Stimulated activated CD8-positive, alpha-beta memory T cell treated with anti-CD3 and anti-CD28 coated beads, Interleukin-4, amount 100 ng/mL, for 4 hours (primary cell): ENCODE measurements at places on chromosomes 5 and 9.

DNA sequence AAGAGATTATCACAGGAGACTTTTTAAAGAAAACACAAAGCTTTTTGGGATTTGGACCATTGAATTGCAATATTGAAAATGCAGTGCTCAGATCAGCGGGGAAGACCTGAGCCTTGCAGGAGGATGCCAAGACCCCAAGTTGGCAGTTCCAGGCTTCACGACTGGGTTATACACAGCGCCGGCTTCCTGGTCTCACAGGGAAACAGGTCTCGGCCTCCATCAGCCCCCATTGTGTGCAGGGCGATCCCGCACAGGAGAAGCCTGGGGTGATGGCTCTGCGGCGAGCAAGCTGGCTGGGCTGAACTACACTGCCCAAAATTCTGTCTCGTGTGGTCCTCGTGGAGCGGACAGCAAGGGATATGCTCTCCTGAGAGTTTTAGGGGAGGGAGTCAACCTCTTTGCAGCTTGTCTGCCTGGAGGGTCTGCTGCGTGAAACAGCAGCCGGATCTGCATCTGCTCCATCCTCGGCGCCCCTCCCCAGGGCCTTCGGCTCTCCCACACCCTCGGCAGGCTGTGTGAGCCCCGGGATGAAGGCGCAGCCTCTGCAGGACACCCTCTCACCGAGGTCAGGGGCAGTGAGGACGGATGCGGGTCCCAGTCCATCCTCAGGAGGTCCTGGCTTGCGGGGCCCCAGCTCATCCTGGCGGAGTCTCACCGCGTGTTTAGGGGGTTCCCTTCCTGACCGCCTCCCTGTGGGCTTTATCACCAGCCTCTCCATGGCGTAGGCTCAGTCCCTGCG is 60.6 kb downstream of the NSUN2 start:
- no peak for DNase-seq

GRCh38 chr9:115514454-115514853 is 396.5 kb upstream of the TNC start:
- DNase-seq: no peak

DNA sequence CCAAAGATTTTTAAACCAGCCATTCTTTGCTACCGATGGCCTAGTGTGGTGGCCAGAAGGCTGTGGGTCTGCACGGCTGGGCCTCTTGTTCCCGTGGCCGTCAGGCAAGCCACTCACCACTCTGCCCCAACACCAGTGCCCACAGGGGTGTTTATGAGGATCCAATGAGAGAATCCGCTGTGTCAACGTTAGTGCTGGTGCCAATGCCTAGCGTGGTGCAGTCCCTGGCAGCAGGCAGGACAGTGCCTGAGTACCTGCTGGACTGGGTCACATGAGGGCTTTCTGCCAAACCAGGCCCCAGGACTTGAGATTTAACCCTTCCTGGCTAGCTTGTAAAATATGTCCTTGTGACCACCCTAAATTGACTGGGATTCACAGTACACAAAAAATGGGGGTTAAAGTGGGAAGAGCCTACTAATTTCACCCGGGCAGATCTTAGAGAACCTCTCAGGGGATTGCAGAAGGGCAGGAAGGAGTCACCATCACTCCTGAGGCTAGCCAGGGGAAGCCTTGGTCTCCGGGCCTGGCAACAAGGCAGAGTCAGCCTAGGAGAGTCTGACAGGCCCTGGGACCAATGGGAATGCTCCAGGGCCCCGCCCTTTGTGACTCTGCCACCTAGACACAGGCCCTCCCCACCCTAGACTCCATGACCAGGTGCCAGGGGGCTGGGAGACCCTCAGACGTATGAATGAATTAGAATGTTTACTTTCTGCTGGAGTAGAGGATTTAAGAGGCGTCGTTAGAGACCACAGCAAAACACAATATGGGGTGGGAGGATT is 63.2 kb upstream of the FSTL4 start:
- no peak for DNase-seq

- DNase-seq: no peak
These were observed 872 bp upstream of the SMIM3 start for GRCh38 chr5:150777685-150778084.

DNA sequence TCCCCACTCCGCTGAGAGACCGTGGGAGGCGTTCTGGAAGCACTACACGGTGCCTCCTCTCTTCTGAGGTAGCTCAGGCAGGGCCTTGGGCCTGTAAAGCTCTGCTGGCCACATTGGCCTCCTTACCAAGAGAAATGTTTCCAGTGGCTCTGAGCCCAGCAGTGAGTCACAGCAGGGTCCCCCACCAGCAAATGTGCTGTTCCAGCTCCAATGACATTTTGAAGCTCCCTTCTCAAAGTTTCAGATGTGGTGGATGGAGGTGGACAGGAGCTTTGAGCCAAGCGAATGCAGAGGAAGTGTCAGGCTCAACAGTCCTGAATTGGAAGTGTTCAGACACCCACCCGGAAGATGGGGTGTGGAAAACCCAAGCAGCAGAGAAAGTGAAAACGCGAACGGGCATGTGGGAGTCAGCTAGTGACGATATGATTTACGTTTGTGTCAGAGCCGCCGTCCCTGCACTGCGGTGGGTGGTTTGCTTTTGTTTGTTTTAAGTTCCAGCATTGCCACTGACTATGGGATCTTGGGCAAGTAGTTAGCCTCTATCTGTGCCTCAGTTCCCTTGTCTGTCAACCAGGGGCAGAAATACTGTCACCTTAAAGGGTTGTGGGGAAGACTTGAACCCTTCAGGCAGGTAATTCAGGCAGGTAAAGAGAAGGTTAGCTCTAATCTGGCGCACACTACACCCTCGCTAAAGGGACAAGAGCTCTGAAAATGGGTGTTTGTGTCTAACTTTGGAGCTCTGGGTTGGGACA is 38.2 kb downstream of the C5orf15 start:
- peak; percentile 40 for DNase-seq

DNA sequence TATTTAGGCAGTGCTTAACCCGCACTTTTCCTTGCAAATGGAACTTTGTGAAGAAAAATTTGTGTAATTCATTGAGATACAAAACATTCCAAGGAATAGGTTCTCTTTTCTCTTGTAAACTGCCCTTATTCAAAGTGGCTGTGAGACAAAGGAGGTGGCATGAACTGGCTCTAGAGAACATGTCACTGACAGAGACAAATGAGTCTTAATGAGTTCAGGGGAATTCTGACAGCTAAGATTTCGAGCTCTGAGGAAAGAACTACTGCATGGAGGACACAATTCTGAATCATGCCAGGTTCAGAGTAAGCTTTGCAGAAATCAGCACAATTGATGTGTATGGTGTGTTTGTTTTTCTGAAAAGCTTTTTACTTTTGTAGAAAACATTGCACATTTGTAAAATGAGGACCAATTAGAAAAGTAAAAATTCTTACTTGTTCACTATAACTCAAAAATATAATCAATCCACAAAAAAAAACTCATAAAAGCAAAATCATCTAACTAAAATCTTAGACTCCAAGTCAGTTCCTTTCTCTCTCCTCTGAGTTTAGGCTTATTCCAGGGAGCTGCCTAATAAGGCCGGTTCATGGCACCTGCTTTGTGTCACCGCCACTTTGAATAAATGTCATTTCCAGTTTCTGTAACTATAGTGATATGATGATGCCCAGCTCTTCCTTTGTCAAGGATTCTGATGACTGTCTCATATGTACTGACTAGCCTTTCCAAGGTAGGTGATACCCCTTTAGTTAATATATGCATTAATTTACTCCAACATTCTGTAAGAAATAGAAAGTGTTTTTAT is 163.2 kb downstream of the HCN1 start:
- no peak for DNase-seq

GRCh38 chr9:38047301-38048251 is 21.5 kb downstream of the SHB start:
- no peak for DNase-seq

- no peak for DNase-seq
These were observed 76.0 kb downstream of the DAB2IP start for GRCh38 chr9:121727295-121728020.

DNA sequence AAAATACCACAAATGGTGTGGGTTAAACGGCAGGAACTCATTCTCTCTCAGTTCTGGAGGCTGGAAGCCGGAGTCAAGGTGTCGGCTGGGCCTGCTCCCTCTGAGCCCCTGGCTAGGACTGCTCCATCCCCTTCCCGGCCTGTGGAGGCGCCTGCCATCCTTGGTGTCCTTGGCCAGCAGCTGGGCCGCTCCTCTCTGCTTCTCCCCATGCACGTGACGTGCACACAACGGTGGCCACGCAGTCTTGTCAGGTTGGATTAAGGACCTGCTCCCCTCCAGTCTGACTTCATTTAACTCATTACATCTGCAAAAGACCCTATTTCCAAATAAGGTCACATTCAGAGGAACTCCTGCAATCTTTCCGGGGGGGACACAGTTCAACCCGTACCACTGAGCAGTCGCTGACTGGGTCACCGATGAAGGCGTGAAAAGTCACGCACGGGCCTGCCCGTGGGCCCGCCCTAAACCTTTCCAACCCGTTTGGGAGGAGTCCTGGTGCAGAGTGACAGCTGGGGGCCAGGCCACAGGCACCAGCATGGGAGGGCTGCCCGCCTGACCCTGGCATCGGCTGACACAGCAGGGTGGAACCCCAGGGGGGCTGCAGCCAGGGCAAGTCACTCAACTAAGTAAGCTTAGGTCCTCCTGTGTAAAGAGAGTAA is 135.2 kb downstream of the COL23A1 start:
- no peak for DNase-seq

DNA sequence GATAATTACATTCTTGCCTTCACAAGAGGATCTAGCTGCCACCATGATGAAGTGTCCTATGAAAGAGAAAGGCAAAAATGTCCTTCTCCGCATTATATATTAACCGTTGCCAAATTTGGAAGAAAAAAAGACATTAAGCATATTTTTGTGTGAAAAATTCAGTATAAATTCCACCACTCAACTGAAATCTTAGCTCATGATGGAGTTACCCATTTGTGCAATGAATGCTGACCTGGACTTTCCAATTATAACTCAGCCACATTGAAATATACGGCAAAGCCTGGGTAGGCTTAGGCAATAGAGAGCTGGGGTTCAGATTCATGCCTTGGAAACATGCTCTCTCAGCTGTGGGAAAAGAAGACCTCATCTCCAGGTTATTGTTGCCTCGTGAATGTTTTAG is 71.3 kb upstream of the VCAN start:
- DNase-seq: no peak
